ENCODE measurements at places on chromosomes 5 and 9. TPM values are rescaled to one million over a fixed set of nuclear protein-coding genes. Genes with fewer than 3 reads are reported as not detected.

DNA sequence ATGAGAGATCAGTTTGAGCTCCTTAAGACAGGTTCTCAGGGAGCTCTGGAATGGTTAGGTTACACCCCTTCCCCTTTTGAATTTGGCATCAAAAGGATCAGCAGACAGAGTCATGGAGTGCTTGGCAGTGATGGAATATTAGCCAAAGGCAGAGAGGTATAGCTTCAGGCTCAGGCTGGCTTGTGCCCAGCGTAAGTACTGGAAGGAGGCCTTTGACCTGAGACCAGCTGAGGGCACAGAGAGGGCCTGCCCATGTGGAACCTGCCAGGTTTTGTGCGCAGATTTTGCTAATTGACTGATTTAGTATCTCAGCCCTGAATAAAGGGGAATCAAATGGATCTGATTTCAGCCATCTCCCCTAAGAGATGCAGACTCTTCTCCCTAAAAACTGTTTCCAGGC is 81.5 kb downstream of the RGS3 start:
- no peaks in the 10 kb centered on the region for H3K27me3 ChIP-seq
- no peak overlapping the region for H3K27ac ChIP-seq
- no peak overlapping the region for H3K4me3 ChIP-seq
- peaks cover 12% of the 10 kb centered on the region for H3K4me1 ChIP-seq

ADAMTS19 gene
- total RNA-seq = 0.28 TPM

GRCh38 chr5:124102486-124102885 is 590.5 kb downstream of the CSNK1G3 start:
- DNase-seq = peak; percentile 10
- H3K4me3 ChIP-seq = no peak overlapping the region
- H3K4me1 ChIP-seq = no peaks in the 10 kb centered on the region
- no peaks in the 10 kb centered on the region for H3K27me3 ChIP-seq
- no peak overlapping the region for H3K27ac ChIP-seq
- H3K36me3 ChIP-seq = no peaks in the 10 kb centered on the region

- no peak overlapping the region for H3K4me3 ChIP-seq
- peaks cover 12% of the 10 kb centered on the region for H3K27me3 ChIP-seq
- H3K4me1 ChIP-seq = peaks cover 2% of the 10 kb centered on the region
These were observed 176.1 kb downstream of the TRPM3 start for GRCh38 chr9:70945301-70945700.

DNA sequence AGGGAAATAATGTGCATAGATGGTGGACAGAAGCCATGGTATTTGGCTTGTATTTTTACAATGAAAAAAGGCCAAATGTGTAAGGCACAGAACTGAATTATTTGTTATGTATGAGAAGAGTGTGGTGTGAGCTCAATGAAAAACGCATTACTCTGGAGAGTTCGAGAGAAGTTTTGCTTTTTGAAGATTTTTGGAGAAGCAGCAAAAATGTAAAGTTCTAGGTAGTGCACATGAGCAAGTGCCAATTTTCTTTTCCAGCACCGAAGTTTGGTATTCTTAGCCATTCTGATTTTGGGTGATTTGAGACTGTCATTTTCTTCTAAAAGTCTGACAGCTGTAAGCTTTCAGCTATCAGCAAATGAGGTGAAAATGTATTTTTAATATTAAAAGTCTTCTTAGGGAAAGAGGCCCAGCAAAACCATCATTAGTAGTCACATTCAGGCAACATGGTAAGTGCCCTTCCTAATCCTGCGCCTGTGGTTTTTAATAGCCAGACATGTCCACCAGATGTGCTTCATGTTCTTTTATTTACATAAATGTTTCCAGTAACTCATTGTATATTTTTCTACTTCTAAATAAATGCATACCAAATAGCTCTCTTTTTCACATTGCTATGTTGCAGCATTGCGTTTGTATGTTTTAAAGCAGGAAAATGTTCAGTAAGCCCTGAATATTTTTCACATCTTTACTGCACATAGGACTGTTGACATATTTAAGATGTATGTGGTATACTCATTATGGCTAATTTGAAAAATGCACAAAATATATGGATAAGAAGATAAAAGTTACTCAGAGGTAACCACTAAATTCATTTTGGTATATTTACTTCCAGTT is 50.4 kb downstream of the RASGRF2 start:
- H3K36me3 ChIP-seq = no peaks in the 10 kb centered on the region
- no peak overlapping the region for H3K4me3 ChIP-seq
- no peaks in the 10 kb centered on the region for H3K27me3 ChIP-seq
- DNase-seq = peak; percentile 68

DNA sequence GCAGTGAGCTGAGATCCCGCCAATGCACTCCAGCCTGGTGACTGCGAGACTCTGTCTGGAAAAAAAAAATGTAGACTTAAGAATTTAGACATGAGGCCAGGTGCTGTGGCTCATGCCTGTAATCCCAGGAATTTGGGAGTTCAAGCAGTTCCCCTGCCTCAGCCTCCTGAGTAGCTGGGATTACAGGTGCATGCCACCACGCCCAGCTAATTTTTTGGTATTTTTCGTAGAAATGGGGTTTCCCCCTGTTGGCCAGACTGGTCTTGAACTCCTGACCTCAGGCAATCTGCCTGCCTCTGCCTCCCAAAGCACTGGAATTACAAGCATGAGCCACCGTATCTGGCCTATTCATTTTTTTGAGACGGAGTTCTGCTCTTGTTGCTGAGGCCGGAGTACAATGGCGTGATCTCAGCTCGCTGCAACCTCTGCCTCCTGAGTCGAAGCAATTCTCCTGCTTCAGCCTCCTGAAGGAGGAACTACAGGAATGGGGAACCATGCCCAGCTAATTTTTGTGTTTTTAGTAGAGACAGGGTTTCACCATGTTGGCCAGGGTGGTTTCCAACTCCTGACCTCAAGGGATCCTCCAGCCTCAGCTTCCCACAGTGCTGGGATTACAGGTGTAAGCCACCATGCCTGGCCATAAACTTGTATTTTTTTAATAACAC is 14.0 kb downstream of the DDX46 start:
- no peak overlapping the region for H3K4me3 ChIP-seq
- no peak overlapping the region for H3K27ac ChIP-seq
- H3K27me3 ChIP-seq = no peaks in the 10 kb centered on the region
- H3K4me1 ChIP-seq = no peaks in the 10 kb centered on the region

TMEM8B gene
- 0.56 TPM for total RNA-seq

ANKRD55 gene
- not detected for total RNA-seq

All from IMR-90 (cell line).